ENCODE measurements at places on chromosomes 2 and 18. TPM values are rescaled to one million over a fixed set of nuclear protein-coding genes. Genes with fewer than 3 reads are reported as not detected.

DNA sequence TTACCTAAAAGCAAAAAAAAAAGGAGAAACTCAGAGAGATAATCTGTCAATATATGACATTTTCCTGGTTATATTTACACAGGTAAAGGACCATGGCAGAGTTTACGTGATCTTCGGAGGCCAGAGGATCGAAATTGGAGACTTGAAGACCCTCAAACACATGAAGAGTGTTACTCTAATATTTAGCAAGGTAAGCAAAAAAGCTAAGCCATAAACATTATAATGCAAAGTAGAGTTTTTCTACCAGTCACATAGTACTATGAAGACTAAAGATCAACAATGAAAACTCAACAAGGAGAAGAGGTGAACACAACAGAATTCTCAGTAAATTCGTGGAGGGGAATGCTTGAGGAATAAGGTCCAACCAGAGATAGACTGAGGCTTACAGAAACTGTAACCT is 78.5 kb downstream of the L3MBTL4 start:
- DNase-seq, result no peak

- no peak for DNase-seq
Observed at GRCh38 chr2:168639018-168639417, 163.4 kb upstream of the NOSTRIN start.

The CD8B2 gene
- total RNA-seq, result 0.37 TPM

- DNase-seq, result no peak
Observed at GRCh38 chr2:46719487-46719886, 196.1 kb downstream of the MCFD2 start.

GRCh38 chr2:221596192-221596591 is 24.1 kb upstream of the EPHA4 start:
- no peak for DNase-seq

DNA sequence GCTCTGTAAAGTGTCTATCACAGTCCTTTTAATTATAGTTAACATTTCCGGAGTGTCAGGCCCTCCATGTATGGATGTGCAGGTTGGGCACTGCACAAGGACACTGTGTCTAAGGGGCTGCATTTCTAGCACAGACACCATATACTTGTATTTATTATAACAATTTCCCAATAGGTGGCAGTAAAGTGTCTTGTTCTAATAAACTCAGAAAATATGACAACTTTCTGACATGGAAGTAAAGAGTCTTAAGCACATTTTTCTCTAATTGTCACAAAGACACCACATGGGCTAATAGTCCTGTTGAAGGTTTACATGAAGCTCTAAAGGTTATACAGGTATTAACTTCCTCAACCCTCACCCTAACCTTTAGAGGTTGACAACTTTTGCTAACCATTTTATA is 156.6 kb downstream of the DYSF start:
- DNase-seq, result no peak

The CFAP65 gene
- total RNA-seq, result not detected

- DNase-seq, result no peak
Observed at GRCh38 chr2:223519471-223519870, 82.7 kb downstream of the SCG2 start.

DNA sequence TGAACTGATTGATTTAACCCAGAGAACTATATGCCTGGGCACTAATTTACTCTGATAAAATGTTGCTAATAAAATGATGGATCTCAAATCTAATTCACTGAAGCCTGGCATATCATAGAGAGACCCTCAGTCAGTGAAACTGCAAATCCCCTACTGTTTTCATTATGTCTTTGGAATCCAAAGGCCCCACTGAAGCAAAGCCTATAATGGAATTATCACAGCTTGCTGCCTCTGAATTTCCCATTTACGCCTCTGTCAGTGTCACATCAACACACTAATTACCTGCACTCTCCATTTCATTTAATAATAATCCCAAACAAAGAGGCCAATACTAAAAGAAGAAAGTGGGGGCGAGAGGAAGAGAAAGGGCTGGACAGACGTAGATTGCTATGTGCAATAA is 470.9 kb downstream of the MBD2 start:
- no peak for DNase-seq

DNA sequence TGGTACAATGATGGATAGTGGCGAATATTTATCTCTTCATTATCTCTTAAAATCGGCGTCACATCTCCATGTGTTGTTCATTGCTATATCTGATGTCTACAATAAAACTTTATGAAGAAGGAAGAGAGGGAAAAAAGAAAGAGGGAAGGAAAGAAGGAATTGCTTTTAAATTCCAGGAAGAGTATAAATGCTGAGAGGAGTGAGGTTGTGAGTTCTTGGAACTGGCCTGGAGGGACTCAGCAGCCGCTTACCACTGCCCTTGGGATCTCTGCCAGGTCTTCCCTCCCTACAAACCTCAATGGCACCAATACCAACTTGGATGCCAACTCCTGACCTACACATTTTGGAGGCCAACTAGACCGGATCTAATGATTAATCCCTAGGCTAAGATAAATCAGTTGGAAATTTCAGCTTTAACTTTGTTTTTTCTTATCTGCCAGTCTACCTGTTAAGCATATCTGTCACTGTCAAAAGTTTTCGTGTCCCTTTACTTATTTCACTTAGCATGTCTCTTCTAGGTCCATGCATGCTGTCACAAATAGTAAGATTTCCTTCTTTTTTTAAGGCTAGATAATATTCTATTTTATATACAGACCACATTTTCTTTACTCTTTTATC is 9.8 kb downstream of the SCN9A start:
- no peak for DNase-seq

The LYPD6B gene
- total RNA-seq, result 15.2 TPM

DNA sequence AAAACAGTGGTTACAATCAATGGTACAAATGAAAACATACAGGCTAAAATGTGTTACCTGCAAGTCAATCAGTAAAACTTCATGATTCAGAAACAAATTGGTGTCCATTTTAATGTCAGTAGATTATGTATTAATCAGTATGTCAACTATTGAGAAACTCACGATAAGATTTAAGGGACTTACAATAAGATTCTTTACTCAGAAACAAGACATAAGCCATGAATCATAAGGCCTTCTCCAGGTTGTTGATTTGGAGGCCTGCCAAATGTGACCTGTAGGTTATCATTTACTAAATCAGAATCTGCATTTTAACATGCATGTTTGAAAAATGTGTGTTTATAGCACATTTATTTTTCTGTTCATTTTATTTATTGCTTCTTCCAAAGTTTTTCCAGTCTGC is 623.1 kb downstream of the CCDC85A start:
- DNase-seq, result peak; percentile 2

DNA sequence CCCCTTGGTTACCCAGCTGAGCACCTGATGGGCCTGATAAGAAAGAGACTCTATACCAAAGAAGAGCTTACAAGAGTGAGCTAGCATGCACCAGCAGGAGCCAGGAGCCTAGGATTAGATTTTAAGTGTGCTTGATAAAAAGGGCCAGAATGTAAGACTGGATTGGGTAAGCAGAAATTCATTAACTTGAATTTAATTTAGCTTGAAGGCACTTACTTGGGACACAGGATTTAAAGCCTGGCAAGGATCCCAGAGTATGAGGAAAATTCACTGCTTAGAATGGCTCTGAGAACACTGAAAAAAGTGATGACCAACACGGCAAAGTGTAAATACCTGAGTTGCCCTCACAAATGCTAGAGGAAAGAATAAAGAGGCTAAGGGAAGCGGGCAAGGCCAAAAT is 91.3 kb upstream of the RBBP8 start:
- DNase-seq, result no peak

The MBD1 gene
- 39.9 TPM for total RNA-seq

DNA sequence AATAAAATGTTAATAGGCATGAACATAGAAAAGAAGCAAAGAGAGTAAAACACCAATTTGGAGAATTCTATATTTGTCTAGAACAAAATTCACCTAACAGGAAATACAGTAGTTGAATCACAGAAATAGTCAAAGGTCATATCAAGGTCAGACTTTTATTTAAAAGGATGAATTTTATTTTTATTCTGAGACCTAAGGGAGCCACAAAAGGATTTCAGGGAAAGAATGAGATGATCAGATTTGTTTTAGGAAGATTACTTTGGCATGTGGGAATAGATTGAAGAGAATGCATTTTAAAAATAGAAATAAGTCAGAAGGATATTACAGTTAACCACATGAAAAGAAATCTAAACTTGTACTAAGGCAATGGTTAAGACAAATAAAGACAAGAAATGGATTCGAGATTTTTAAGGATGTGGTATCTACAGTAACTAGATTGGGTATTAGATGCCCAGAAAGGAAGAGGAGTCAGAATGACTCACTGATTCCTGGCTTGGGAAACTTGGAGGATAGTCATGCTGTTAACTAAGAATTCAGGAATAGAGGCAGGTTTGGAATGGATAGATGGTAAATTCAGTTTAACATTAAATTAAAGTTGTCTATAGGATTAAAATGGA is 56.0 kb downstream of the METTL4 start:
- DNase-seq, result no peak

GRCh38 chr2:136070913-136071312 is 47.0 kb downstream of the CXCR4 start:
- no peak for DNase-seq

The UGT1A3 gene
- 1.2 TPM for total RNA-seq

The SLC38A11 gene
- 0.85 TPM for total RNA-seq

The CD207 gene
- not detected for total RNA-seq

GRCh38 chr18:44743631-44744030 is 62.9 kb downstream of the SETBP1 start:
- DNase-seq, result no peak

DNA sequence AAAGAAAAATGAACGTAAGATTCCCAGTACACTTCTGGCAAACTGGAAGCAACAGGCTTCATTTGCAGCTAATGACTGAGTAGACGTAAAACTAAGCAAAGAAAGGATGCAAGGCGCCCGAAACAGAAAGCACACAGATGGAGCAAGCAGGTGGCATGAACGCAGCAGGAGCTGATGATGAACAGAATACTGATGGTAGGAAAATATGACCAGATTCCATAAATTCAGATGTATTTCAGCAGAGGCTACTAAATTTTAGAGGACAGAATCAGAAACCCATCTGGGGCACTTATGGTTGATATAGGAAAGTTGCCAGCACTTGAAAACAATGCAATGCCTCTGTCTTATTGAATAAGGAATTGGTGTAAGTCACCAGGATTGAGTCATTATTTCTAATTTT is 658.7 kb upstream of the LINC00305 start:
- DNase-seq, result no peak

The PSMD1 gene
- total RNA-seq, result 81.7 TPM

DNA sequence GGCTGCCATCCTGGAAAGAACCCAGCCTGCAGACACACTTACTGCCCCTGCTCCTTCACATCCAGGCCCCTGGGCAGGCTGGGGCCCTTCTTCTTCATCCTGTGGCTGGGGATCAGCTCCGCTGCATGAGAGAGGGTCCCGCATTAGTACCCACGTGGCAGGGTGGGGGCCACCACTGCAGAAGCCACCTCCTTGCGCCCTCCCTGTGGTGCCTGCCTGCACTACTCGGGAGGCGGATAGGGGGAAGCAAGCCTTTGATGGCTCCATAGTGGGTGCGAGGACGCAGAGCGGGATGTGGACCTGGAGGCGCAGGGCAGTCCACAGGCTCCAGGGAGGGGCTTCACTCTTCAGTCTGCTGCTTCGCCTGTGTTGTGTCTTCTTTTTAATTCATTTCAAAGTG is 46.7 kb downstream of the GPC1 start:
- DNase-seq, result no peak

The HNRNPA3 gene
- total RNA-seq, result 129 TPM

DNA sequence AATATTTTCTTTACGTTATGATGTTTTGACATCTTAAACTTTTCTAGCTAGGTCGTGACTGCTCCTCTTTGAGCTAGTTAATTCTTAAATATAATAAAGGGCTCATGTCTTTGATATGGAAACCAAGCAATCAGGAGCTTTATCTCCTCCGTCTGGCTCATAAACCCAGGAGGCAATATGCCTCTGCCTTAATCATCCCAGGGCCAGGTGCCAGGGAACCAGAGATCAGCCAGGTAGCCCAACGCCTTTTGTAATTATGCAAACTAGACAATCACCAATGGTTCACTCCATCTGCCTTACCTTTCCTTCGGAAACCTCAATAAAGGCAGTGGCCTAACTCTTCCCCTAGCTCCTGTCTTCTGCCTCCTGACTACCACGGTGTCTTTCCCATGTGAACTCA is 213.7 kb downstream of the KCNJ3 start:
- no peak for DNase-seq

The CRYGC gene
- total RNA-seq, result not detected

GRCh38 chr18:78054801-78055200 is 805.2 kb downstream of the GALR1 start:
- DNase-seq, result no peak

The CPO gene
- total RNA-seq, result 0.53 TPM

GRCh38 chr2:9693196-9693491 is 62.3 kb upstream of the YWHAQ start:
- DNase-seq, result no peak

The C1QL2 gene
- total RNA-seq, result not detected

DNA sequence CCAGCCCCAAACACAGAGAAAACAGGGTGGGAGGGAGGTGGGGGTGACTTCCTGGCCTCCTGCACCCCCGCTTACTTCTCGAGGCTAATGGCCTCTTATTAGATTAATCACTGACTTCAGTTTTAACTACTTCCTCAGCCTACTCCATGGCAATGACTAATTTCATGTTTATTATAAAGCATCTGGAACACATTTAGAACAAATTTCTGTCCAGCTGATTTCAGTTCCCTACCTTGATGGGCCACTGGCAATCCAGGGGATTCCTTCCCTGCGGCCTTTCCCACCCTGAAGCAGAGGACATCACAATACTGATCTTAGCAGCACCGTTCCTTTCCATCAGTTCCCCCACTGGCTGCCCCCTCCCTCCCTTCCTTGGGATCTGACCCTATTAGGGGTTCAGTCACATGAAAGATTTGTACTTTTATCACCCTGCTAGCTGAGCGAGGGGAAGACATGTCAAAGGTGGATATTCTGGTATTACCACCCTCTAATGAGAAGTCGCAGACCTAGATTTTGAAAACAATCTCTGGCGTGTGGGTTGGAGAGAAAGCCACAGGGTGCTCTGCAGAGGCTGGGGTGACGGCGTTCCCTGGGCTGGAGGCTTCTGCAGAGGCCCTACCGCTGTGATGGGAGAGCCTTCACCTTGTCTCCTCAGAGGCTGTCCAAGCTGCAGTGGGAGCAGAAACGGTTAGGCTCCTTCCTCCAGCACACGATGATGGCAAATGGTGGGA is 67.6 kb downstream of the KIAA2012 start:
- DNase-seq, result no peak

The CRACDL gene
- total RNA-seq, result 2.4 TPM

GRCh38 chr2:202760848-202761247 is 110.7 kb downstream of the ICA1L start:
- no peak for DNase-seq

GRCh38 chr2:123791684-123792083 is 233.4 kb upstream of the CNTNAP5 start:
- DNase-seq, result no peak

Measured in urinary bladder (tissue), 4 donors.